ENCODE measurements at places on chromosomes 5 and 9.

GRCh38 chr9:5712651-5713390 is 83.9 kb downstream of the RIC1 start:
- DNase-seq, result no peak

- DNase-seq, result no peak
Measured at GRCh38 chr5:78719504-78720219, 71.1 kb upstream of the LHFPL2 start.

DNA sequence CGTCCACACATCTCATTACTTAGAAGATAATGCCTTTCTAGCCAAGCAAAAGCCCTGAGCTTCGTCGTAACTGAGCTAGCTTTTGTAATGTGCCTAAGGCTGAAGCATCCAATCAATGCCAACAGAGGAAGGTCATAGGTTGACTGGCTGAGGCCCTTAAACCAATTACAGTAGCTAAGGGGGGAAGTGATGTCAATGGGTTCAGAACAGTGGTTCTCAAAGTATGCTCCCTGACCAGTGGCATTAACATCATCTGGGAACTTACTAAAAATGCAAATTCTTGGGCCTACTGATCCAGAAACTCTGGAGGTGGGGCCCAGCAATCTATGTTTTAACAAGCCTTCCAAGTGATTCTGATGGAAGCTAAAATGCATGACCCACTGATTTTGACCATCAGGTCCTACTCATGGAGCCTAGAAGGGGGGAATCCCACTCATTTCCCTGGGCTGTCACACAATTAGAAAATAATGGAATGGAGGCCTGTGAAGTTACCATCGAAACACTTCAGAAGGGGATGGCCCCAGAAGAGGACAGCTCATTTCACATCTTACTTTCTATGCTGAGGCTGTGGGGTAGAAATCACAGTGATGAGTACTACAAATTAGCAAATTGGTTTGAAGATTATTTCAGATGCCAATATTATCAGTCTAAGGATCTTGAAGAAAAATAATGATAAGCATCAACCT is 4.8 kb upstream of the VLDLR start:
- DNase-seq, result no peak

DNA sequence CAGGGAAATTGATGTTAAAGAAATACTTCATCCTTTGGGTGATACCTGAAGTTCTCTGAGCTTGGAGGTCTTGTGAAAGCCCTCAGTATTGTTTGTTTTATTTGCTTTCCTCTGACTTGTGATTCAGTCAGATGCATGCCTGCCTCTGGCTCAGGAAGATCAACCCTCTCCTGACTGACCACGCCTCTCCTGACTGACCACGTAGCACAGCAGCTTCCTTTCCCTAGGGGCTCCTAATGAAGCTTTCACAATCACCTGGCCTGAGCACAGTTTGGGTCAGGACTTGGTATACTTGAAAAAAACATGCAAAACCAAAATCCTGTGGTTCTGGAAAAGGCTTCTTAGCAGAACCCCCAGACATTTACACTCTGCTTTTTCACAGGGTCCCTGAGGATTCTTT is 3.8 kb downstream of the TGFBI start:
- no peak for DNase-seq

GRCh38 chr9:121472446-121472845 is 27.2 kb downstream of the GGTA1 start:
- no peak for DNase-seq

- DNase-seq, result no peak
Measured at GRCh38 chr5:96006291-96006690, 44.6 kb upstream of the ELL2 start.

GRCh38 chr9:111919875-111920274 is 23.3 kb downstream of the UGCG start:
- no peak for DNase-seq

GRCh38 chr9:117720066-117720465 is 15.9 kb downstream of the TLR4 start:
- DNase-seq, result no peak

All from activated CD4-positive, alpha-beta memory T cell treated with anti-CD3 and anti-CD28 coated beads for 36 hours (primary cell).